Effector CD4-positive, alpha-beta T cell (primary cell): ENCODE measurements at places on chromosomes 6 and 20.

DNA sequence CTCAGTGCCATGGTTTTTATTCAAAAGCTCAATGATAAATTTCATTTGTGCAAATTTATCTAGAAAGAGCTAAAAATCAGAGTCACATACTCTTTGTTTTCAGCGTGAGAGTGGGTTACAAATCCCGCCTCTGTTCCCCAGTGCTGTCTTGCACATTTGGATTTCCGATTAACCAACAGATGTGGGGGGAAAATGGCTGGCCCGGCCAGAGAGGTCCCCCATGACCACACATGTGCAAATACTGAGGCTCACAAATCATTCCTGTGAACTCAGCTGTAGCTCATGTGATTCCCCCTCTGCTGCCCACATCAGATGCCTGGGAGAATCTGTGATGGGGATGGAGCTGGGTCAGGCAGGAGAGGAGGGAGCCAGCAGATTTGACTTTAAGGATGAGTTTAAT lies 168.7 kb downstream of the PAX1 start:
- no peak for DNase-seq

GRCh38 chr6:7260291-7261031 lies 52.5 kb downstream of the SSR1 start:
- no peak for DNase-seq

DNA sequence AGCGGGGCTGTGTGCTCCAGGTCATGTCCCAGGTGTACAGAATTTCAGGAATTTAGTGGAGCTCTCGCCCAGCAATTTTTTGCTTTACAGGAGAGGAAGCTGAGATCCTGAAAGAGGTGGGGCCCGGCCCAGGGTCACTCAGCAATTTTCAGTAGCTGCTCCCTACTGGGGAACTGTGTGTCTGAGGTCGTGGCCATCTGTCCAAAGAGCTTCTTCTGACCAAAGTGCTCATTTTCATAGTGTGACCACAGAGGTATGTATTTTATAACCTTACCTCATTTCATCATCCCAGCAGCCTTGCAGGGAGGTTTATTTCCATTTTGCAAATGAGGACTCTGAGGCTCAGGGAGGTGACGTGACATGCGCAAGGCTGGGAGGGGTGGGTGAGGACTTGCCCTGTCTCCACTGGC lies 46.3 kb downstream of the FAM209B start:
- DNase-seq: no peak

- no peak for DNase-seq
Observed at GRCh38 chr6:156797901-156798735, 20.9 kb downstream of the ARID1B start.

DNA sequence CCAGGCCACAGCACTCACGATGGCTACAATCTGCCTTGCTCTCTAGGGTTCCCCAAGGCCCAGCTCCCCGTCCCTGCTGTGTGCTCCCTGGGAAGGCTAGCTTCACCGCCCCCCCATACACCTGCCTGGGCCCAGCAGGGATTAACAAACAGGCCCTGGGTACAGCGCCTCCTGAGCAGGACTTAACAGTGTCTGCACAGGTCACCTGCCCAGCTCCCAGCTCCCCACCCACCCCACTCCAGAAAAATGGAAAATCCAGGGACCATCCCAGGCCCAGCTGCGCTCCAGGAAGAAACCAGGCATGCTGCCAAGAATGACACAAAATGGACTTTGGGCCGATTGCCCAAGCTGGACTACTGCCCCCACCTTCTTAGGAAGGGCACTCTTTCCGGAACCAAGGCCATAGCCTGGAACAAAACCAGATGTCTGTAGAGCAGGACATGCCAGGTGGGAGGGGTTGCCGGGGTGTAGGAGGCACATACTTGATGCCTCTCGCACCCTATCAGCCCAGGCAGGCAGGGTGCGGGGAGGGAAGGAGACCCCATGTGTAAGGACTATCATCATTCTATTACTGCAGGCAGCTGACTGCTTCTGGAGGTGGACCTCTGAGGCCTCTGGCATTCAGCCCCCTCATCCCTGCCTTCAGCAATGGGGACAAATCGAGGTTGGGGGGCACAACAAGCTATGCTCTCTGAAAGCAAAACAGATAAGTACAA lies 104.9 kb downstream of the SNX5 start:
- DNase-seq: no peak

DNA sequence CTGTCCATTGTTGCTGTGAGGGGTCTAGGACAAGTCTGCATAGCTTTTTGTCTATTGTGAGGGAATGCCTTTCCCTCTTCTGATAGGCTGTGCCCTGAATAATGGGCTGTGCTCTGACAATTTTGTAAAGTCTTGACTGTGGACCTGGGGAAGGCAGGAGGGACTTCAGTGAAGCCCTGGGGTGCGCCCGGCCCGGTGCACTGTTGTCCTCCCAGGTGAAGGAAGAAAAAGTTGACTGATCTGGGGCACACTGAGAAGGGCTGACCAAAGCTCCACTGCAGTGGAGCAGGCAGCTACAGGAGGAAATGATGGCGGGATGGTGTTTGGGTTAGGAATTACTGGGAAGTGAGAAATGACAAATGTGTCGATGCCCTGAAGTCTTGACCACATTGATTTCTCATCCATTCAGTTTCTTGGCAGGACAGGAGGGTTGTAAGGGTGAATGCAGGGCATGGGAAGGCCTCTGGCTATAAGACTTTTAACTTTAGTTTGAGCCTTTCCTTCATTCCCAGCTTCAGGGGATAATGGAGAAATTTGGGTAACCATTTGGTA lies 224.0 kb upstream of the CST7 start:
- DNase-seq: no peak

DNA sequence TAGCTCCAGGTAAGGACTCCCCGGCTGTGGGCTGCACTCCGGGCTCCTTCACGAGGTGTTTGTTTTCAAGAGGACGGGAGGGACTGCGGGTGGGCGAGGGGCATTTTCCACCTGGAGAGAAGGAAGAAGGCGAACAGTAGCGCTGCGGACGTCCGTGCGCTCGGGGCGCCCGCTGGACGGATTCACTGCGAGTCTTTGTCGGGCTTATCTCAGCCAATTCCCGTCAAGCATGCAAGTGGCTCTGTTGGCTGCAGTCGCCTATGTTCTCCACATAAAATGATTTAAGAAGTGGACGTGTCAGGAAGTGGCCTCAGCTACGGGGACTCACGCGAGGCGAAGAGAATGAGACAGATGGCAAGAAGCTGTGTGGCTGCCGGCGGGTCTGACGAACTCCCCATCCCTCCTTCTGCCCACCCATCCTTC lies 332 bp downstream of the GRIK2 start:
- no peak for DNase-seq

DNA sequence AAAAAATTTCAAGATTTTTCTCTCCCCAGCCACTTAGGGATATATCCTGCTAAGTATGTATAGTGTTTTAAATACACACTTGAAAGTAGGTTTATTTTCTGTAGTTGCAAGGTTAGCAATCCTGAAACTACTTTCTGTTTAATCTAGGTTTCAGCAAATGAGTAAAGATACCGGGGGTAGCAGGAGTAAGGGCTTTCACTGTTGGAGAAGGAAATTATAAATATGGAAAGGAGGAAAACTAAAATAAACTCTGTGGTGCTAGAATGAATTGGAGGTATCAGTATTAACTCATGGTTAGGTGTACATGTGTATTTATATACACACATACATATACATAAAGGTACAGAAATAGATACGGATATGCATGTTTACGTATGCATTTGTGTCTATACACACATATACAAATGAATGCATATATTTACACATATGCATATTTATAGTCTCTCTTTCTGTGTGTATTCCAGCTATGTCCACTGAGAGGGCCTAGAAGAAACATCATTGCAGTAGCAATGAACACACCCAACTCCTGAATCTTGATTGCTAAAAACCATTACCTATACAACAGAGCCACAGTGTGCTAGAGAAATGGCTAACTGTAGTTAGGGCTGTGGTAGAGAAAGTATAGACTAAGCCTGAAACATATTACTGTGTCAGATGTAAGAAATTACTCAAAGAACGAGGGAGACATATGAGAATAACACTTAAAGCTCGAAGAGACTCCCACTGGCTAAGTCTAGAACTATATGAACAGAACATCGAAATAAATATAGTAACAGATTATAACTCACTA lies 95.9 kb upstream of the EMILIN3 start:
- DNase-seq: no peak

GRCh38 chr6:144285548-144285797 lies 338 bp downstream of the UTRN start:
- DNase-seq: no peak

DNA sequence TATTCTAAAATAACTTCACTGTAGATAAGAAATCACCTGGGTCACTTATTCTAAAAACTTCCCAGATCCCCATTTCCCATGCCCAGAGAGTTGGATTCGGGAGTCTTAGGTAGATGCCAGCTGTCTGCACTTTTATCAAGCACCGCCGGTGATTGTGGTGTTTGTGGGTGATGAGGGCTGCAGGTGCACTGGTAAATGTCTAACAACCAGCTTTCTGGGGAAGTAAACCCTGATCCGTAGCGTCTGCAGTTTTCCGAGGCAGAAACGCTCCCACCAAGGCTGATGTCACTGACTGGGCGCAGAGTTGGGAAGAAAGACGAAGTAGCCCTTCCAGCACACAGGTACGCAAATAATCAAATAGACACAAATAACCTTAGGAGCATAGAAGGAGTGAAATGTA lies 152.2 kb upstream of the KCNG1 start:
- no peak for DNase-seq

DNA sequence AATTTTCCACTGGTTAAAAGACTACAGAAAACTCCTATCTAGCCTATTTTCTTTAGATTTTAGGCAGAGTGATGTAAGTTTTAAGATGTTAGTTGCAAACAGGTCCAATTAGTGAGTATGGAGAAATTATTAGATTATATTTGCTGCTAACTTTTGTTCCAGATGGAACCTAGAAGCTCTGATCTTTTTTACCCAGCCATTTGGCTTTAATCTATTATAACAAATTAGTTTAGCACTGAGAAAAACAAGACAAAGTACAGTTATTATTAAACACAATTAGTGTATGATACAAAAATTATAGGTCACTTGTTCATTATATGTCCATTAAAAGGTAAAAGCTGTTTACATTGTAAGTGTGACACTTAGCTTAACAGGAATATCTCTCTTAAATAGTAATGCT lies 2.5 kb downstream of the FAM162B start:
- DNase-seq: no peak

GRCh38 chr20:35012227-35013069 lies 56.8 kb downstream of the MYH7B start:
- no peak for DNase-seq

- no peak for DNase-seq
Observed at GRCh38 chr6:103687430-103687829, 1172.3 kb downstream of the HACE1 start.

GRCh38 chr6:150204705-150205472 lies 62.0 kb downstream of the PPP1R14C start:
- no peak for DNase-seq

- DNase-seq: no peak
Observed at GRCh38 chr6:3835055-3835731, 14.0 kb upstream of the FAM50B start.
